ENCODE measurements at places on chromosomes 5 and 9.

DNA sequence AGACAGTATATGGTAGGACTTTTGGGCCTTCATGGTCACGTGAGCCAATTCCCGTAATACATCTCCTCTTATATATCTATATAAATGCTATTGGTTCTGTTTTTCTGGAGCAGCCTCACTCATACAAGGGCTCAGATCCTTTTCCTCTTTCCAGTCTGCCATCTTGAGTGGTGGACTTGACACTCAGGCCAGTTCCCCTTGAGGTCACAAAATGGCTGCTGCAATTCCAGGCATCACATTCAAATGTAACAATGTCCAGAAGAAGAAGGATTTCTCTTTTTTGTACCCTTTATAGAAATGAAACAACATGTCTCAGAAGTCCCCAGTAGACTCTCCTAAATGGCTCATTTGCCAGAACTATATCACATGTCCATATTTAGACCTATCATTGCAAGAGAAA lies 4.5 kb downstream of the GPR150 start:
- no peak for DNase-seq

GRCh38 chr5:91243852-91244251 lies 139.3 kb downstream of the ARRDC3 start:
- no peak for DNase-seq

GRCh38 chr9:35482071-35482470 lies 7.8 kb upstream of the RUSC2 start:
- DNase-seq, result no peak

DNA sequence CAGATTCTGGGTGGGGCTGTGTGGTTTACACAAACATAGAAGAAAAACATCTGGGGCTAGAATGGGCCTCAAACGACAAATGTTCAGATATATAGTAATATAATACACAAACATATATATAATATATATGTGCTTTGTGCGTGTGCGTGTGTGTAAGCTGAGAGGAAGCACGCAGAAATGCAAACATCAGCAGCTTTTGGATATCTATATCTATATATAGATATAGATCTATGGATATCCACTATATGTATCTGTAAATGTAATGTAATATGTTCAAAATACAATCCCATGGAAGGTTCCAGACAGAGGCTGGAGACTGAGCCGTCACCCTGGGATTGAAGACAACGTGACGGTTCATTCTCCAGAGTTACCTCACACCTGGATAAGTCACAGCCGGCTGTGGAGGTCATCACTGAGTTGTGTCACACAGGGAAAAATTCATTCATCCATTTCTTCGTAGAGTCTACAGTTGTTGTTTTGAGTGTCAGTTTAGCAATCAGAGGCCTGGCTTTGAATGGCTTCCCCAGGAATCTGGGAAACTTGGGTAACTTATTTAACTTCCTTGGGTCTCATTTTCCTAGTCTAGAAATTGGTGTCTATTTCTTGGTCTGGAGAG lies 123.0 kb upstream of the CPEB4 start:
- DNase-seq, result no peak

DNA sequence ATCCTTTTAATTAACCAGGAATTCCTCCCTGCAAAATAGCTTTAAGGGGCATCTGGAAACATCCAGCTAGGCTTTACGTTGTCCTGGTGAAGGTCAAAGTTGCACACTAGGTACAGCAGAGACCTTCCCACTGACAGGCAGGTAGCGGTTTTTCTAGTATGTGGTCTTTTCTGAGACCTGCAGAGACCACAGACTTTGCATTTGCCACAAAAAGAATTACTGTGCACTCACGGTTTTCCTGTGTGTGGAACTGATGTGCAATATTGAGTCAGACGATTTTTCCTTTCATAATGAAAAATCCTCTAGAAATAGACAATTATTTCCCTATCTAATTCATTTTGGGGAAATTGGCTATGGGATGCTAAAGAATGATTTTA lies 417.0 kb upstream of the ADAMTSL1 start:
- no peak for DNase-seq

GRCh38 chr5:27705661-27706060 lies 667.3 kb upstream of the CDH9 start:
- no peak for DNase-seq

DNA sequence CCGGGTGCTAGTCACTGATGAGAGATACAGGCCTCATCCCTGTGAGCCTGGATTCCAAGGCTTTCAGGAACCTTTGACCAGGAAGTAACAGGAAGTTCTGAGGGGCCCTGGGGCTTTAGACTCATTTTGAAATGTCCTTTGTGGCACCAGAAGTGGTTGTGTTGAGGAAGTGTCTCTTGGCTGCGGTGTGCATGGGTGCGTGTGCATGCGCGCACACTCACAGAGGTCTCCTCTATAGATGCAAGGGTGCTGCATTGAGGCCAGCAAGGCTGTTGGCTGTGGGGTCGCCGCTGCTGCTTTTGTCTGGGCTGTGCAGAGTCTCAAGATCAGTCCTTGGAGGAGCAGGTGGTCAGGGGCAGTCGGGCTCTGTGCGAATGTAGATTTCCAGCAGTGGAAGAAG lies 7.6 kb downstream of the RAB24 start:
- DNase-seq, result no peak
